ENCODE measurements at places on chromosomes 1 and 21. TPM values are rescaled to one million over a fixed set of nuclear protein-coding genes. Genes with fewer than 3 reads are reported as not detected.

AXDND1 gene
- total RNA-seq, result 1.2 TPM

DNA sequence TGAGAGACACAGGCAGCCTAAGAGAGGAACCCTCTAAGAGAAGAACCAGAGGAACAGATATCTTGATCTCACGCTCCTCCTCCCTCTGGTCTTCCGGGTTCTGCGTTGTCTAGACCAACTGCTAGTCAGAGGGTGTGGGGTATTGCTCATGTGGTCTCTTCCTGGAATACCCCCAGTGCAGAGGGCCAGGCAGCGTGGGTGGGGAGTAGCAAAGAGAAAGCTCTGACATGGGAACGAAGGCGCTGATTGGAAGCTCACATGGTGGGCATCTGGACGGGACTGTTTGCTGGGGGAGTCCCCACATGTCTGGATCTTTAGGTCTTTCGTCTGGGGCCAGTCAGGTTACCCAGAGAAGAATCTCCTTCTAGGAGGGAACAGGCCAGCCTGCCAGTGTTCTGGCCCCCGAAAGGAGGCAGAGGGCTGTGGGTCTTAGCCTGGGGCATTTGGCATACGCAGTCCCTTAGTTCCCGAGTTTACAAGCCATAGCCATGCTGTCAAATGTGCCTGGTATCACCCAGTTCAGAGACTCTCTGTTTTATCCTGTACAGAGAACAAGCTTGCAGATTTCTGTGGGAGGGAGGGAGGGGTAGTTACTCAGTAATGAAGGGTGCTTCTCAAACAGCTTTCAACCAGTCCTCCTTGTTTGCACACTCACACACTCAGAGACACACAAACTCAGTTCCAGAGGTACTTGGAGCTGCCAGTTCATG, 18.3 kb upstream of the IL6R start:
- DNase-seq, result no peak

DNA sequence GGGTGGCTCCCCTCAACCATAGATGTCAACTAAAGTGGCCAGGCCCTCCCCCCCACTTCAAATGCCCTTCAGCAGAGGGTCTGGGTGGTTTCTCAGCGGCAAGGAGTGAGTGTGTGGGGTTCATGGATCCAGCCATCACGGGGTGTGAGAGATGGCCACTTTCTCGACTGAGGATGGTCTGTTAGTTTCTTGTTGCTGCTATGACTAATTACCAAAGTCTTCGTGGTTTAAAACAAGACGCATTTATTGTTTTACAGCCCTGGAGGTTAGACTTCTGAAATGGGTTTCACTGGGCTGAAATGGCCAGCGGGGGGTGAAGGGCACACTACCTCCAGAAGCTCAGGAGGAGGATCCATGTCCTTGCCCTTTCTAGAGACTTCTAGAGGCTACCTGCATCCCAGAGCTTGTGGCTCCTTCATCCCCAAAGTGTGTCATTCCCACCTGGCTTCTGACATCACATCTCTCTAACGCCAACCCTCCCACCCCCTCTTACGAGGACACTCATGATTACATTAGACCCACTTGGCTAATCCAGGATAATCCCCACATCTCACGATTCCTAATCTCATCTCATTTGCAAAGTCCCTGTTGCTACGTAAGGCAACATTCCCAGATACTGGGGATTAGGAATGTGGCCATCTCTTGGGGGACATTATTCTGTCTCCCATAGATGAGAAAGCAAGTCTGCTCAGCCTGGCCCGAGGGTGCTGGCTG, 53.0 kb downstream of the EPHB2 start:
- no peak for DNase-seq

DNA sequence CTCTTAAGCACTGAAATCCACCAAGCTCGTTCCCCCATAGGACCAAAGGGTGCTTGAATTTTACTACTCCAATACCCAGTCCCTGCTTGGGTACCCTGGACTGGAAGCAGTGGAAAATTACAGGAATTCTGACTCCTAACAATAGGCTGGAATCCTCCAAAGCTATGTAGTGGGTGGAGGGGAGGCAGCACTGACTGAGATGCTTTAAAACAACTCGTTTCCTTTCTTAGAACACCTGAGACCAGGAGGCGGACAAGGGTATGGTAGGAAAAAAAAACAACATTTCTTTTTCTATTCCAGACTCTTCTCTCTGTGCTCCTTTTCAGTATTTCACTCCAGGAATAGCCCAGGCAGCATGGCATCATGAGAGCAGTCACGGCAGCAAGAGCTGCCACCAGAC, 2.3 kb downstream of the PEF1 start:
- DNase-seq, result no peak

GRCh38 chr1:60245324-60245723, 171.8 kb upstream of the C1orf87 start:
- DNase-seq, result peak; percentile 49

GRCh38 chr1:101567582-101568189, 330.9 kb downstream of the S1PR1 start:
- DNase-seq, result no peak
